DMS79 treated with DMSO at 0.1 percent for 48 hours (cell line): ENCODE measurements at places on chromosomes 13 and 19.

- no peak for DNase-seq
These were observed 18.1 kb downstream of the ARHGEF18 start for GRCh38 chr19:7366701-7367420.

- peak; percentile 4 for DNase-seq
These were observed 34.3 kb upstream of the TSHZ3 start for GRCh38 chr19:31383553-31383952.

DNA sequence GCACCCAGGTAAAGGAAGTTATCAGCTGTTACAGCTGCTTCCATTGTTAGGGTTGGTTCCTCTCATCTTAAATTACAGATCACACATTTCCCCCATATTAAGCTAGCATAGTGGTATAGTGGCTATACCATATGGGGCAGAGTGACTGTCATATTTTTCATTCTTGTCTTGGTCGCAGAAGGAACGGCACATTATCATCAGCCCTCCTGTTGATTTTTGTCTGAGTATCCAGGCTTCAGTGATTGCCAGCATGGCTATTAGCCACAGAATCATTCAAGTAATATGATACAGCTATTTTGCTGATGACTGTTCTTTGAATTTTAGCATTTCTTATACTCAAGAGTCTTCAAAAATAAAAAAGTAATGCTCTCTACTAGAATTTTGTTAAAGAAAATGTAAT lies 240.9 kb downstream of the LIG4 start:
- no peak for DNase-seq

DNA sequence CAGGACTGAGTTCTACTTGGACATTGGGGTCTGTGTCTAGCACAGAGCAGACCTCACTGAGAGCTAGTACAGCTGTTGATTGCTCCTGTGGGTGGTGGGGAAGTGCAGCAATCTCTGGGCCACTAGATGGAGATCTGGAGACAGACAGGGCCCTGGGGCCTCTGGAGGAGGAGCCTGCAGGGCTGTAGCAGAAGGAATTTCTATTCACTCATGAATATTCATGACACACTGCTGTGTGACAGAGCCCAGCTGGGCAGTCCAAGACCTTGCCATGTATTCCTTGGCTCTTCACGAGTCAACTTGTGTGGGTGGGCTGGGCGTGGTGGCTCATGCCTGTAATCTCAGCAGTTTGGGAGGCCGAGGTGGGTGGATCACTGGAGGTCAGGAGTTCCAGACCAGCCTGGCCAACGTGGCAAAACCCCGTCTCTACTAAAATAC lies 37.5 kb downstream of the SUGP2 start:
- DNase-seq, result no peak

GRCh38 chr13:113671066-113672001 lies 4.3 kb downstream of the GRK1 start:
- no peak for DNase-seq

DNA sequence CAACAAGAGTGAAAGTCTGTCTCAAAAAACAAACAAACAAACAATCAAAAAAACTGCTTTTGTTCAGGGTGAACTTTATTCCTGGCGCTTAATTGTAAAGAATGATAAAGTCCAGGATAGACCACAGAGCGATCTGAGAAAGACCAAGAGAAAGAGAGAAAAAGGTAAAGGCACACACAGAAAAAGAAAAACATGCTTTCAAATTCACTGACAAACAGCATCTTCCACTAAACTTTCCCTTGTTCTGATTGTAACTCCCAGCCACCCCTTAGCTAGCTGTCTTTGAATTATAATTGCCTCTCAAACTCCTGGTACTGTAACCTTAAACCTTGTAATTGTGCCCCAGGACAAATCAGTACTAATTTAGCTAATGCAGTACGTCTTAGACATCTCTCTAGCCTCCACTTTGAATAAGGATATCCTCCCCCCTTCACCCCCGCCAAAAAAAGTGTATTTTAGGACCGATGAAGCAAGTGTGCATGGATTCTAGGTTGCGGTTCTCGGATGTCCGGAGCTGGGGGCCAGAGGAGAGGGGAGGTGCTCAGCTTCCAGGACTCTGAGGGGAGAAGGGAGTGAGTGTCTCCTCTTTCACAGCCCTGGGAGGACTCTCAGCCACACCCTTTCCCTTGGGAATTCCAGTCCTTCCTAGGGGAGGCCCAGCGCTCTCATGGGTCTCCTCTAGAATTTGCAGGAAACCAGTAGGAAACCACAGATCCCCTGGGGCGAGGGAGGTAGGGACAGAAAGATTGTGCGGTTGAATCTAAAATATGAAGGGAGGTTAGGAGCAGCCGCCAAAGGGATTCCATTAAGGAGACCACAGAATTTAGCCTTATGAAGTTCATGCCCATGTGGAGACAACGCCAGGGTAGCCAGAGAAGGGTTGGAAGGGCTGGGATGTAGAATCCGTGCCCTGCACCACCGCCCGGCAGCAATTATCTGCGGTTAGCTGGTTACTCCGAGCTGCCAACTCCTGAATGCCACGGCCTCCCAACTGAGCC lies 19.7 kb downstream of the ZNF536 start:
- DNase-seq, result no peak

- DNase-seq, result no peak
These were observed 906.3 kb downstream of the PCDH9 start for GRCh38 chr13:66323745-66324347.

GRCh38 chr19:54708781-54709180 lies 15.5 kb upstream of the KIR3DL3 start:
- DNase-seq, result peak; percentile 33

DNA sequence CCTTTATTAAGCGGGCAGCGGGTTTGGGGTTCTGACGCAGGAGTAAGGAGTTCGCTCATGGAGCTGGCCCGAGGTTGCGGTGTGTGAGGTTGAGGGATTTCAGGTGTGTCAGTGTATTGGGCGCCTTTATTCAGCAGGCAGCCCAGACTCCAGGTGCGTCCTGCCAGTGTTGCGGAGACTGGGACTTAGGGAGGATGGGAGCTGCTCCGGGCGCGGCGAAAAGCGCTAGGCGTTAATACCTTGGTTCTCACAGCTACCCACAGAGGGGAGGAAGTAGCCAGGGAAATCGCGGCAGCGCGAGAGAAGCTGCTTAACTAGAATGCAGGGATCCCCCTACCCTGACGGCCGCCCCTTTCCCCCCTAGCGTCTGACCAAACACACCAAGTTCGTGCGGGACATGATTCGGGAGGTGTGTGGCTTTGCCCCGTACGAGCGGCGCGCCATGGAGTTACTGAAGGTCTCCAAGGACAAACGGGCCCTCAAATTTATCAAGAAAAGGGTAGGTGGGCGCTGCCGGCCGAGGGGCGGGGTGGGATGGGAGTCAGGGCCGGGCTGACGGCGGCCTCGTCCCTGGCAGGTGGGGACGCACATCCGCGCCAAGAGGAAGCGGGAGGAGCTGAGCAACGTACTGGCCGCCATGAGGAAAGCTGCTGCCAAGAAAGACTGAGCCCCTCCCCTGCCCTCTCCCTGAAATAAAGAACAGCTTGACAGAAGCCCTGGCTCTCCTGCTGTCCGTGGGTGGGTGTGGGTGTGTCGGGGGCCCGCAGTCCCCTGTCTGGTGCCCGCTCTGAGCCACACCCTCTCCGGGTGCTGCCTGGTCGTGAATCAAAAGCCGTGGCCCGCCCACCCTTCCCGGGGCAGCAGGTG lies 1.1 kb downstream of the RPL36 start:
- DNase-seq, result peak; percentile 14

GRCh38 chr19:28427376-28428083 lies 785.4 kb downstream of the UQCRFS1 start:
- no peak for DNase-seq

GRCh38 chr13:29510651-29511084 lies 84.8 kb downstream of the SLC7A1 start:
- no peak for DNase-seq

DNA sequence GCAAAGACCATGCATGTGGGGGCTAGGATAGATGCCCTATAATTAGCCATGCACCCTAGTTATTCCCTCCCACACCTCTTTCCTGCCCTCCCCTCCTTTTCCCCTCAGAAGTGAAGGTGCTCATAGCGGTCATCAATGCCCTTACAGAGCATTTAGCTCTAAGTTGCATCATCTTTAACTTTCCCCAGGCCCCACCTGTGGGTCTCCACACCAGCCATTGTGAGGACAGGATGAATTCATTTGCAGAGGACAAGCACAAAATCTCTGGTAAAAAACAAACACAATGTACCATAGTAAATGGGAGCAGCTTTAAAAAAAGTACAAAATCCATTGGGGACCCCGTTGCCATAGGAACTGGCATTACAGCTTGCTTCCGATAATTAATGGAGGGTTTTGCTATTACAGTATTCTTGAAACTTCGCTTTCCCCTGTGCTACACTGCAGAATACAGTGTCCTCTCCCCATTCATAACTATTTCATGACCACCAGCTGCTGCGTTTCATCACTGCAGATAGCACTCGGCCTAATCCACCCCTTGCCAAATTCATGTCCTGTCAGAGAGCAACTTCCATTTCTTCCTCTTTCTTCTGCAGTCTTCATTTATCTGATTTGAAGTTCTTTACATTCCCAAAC lies 110.5 kb downstream of the ZDHHC20 start:
- no peak for DNase-seq

- no peak for DNase-seq
These were observed 441 bp downstream of the GJB2 start for GRCh38 chr13:20192158-20192835.

GRCh38 chr19:58150328-58150921 lies at the start of gene ZNF329:
TSS of gene ZNF329 (minus strand) at chr19:58150789. CDS start at chr19:58129503, 21,286 bp downstream.
- DNase-seq, result peak; percentile 80

DNA sequence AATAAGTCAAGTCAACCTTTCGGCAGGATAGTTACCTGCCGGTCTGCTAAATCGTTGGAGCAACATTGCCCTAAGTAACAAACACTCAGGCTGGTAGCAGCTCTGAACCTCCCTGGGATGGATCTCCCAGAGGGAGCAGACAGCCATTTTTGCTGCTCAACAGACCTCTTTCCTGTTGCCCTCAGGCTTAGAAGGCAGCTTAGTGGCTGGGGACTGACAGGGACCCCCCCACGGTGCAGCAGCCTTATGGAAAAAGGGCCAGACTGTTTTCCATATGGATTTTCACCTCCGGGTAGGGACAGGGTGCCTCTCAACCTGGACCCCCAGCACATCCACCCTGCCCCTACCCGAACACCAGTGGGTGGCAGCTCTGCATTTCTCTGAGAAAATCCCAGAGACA lies 49.7 kb downstream of the UBL3 start:
- no peak for DNase-seq

DNA sequence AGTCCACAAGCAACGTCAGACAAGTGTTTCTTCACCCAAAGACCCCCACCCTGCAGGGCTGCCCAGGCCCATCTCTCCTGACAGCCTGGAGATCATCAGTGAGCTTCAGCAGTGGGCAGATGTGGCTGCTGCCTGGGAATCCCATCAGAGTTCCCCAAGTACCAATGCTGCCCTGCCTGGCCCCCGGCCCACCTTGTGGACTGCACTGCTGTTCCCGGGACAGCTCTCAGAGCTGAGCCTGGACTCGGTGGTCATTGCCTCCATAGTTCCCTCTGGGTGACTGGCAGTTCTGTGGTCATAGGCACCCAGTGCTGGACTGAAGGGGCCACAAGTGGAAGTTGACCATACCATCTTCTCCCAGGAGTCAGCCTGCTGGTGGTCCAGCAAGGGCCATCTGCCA lies 24.5 kb upstream of the ZNF492 start:
- DNase-seq, result no peak
